ENCODE measurements at places on chromosomes 12 and 14.

DNA sequence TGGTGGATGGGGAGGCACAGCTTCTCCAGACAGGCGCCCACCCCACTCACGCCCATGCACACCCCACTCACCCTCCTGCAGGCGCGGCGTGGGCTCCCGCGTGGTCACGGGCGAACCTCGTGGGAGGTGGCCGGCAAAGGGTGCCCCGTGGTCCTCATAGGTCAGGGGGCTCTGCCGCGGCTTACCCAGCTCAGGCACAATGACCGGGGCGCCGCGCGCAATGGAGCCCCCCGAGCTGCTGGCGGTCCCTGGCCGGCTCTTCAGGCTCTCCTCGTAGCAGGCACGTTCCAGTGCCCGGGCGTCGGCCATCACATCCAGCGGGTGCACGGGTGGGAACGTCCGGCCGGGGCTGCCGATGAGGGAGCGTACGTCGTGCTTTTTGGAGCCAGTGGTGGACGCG lies 49.6 kb downstream of the RFLNA start:
- no peak for DNase-seq

GRCh38 chr12:113245695-113246477 lies 24.6 kb downstream of the TPCN1 start:
- no peak for DNase-seq

- no peak for DNase-seq
Measured at GRCh38 chr14:84760489-84761126, 769.3 kb upstream of the FLRT2 start.

DNA sequence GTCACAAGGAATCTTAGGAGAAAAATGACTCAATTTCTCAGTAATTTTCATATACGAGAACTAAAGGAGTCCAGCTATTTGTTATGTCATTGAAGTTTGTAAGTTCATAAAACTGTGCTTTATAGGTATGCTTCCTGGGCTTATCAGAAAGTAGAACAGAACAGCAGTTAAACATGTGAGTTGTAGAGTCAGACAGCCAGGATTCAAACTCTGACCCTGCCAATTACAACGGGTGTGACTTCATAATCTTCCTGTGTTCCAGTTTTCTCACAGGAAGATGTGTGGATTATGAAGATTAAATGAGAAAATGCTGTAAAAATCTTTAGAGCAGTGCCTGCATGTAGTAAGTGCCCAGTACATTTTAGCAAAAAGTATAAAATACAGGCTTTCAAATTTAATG lies 8.9 kb downstream of the TRIM9 start:
- DNase-seq: no peak

DNA sequence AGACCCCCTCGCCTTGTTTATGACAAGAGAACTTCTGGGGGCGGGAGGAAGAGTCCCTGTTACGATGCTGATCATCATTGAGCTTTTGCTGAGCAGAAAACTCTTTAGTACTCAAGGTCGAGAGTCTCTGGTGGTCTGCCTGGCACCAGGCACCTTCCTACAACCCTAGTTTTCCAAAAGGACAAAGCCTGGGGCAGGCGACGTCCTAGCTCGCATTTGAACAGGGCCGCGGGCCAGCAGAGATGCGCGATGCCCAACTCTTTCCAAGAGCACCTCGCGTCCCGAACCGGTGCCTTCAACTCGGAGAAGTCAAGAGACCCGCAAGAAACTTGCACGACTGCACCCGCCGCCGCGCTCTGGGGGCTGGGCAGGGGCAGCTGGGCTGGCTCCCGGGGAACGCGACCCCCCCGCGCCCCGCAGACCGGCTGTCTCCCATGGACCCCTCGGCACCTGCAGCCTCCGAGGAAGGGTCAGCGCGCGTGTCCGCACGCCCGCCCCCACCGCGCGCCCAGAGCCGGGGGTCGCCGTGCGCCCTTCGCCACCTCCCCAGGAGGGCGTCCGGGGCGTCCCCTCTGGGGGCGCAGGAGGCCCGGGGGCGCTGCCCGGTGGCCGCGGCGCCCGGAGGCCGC lies 377 bp upstream of the BCL7A start:
- peak; percentile 11 for DNase-seq

DNA sequence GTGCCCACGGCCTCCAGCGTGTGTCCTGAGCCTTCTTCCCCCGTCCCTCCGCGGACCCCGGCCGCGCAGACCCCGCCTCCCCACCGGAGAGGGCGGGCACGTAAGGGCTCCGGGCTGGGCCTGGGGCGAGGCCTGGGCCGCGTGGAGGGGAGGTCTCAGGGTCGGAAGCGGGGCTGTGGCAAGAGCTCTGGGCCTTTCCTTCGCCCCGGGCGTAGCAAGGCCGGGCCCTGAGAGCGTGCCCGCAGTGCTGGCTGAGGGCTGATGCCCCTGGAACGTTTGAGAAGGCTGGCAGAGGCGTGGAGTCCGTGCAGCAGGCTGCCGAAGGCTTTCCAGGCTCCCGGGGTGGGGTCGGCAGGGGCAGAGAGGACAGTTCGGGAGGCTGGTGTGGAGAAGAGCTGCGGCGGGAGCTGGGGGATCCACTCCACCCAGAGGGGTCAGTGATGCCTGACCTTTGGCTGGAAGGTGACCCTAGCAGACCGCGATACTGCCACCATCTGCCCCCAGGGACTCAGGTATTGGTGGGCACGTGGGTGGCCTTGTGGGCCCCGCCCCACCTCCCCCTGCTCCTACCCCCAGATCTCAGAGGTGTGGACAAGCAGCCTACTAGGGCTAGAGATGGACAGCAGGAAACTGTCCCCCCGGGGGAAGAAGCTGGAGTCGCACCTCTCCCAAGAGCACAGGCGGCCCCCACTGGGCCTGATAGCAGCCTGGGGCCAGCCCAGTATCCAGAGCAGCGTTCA lies 558 bp downstream of the TEX22 start:
- DNase-seq: peak; percentile 68

DNA sequence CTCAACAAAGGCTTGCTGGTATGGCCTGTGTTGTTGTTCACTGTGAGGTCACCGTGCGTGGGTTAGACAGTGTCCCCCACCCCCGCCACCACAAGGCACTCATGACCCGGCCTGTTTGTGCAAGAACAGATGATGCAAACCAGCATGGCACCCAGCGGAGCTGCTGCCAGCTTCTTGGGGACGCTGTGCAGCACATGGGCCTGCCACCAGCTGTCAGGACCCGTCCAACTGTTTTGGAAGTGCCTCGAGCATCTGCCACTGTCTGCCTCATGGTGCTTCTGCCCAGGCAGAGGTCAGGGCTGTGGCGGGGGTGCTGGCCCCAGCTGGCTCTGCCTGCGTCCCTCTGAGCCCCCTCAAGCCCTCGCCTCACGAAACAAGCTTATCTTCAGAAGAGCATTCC lies 1.5 kb downstream of the ASB2 start:
- DNase-seq: no peak

GRCh38 chr12:61654698-61655097 lies 605.5 kb upstream of the USP15 start:
- no peak for DNase-seq

DNA sequence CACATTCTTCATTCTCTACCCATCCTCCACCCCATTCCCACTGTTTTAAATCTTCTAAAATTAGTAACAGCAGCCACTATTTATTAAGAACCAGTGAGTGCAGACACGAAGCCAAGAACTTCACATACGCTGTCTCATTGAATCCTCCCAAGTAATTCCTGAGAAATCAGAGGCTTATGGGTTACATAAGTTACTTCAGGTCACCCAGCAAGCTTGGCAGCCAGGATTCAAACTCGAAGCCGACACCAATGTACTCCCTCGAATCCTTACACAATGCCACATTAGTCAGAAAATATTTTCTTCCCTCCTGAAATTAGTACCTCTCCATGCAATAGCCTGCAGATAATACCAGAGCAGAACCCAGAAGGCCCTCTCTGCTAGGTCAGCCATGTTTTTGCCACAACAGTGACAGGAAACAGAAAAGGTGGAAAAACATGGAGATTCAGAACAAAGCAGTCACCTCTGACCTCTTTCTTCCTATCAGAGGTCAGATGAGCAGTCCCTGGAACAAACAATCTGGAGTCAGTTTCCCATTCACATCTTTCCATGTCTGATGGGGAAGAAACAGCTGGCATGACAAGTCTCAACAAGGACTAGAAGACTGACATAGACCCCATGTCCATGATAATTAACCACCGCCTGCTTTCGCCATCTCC lies 16.4 kb downstream of the NID2 start:
- no peak for DNase-seq

- DNase-seq: no peak
Measured at GRCh38 chr12:71029302-71029701, 108.8 kb upstream of the PTPRR start.

DNA sequence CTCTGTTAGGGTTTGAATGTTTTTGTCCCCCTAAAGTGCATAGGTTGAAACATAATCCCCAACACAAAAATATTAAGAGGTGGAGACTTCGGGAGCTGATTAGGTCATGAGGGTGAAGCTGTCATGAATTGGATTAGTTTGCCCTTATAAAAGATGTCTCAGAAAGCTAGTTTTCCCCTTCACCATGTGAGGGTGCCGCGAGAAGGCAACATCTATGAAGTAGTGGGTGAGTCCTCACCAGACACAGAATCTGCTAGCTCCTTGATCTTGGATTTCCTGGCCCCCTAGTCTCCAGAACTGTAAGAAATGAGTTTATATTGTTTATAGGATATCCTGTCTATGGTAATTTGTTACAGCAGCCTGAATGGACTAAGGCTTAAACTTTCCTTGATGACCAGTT lies 301.5 kb upstream of the ATP2B1 start:
- no peak for DNase-seq

- no peak for DNase-seq
Measured at GRCh38 chr12:58217130-58217529, 275.8 kb downstream of the ATP23 start.

GRCh38 chr14:94408546-94409095 lies 20.2 kb upstream of the SERPINA1 start:
- no peak for DNase-seq

DNA sequence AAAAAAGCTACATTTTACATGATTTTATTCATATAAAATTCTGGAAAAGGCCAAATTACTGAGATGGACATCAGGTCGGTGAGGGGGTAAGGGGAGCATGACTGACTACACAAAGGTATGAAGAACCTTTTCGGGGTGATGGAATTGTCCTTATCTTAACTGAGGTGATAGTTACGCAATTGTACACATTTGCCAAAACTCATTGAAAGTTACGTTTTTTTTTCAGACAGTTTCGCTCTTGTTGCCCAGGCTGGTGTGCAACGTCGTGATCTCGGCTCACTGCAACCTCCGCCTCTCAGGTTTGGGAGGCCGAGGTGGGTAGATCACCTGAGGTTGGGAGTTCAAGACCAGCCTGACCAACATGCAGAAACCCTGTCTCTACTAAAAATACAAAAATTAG lies 29.4 kb upstream of the PLEKHG3 start:
- DNase-seq: no peak

GRCh38 chr12:111099186-111099585 lies 178.8 kb upstream of the MYL2 start:
- no peak for DNase-seq

DNA sequence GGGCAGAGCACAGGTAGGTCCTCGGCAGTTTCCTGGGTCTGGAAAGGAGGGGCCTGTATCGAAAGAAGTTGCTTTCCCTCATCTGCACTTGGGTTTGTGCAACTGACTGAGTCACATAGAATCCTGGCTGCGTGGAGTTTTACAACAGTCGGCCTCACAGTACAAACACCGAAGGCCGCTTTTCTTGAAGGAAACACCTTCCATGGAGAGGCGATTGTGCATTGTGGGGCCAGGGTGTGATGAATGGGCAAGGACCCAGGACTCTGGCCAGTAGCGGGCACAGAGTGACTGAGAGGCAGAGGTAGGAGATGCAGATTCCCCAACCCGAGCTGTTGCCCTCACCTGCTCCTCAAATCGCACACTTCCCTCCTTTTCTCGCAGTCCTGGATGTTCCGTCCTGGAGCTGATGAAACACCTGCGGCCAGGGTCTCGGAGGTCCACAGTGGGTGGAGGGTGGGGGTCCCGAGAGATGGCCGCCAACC lies 7.7 kb downstream of the CCND2 start:
- no peak for DNase-seq

- no peak for DNase-seq
Measured at GRCh38 chr12:112846619-112847018, 55.1 kb downstream of the RPH3A start.

DNA sequence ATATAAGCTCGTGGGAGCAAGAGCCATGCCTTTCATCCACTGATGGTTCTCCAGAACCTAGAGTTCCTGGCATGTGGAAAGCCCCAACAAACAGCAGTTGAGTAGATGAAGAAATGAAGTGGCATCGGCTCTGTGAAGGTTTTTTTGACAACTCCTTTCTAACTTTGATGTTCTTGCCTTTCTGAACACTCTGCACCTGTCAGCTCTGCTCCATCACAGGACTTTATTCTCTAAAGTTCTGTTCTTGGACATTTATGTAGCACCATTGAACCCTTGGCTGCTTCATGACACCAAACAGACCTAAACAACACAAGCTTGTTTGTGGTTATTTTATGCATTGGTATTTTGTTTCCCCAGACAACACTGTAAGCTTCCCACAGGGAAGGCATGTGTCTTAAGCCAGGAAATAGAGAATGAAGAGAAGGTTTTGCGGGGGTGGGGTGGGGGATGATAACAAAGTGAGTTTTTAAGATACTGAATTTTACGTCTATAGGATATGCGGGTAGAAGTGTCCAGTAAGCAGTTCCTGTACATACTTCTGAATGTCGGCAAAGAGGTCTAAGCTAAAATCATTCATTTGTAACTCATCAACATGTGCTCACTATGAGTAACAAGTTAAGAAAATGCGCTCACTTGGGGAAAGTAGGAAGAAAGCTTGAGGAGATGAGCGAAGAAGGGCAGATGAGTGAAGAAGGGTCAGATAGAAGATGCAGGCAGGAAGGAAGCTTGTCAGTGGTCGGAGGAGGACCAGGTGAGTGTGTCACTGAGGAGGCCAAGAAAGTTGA lies 146.0 kb upstream of the PLEKHG7 start:
- DNase-seq: no peak

DNA sequence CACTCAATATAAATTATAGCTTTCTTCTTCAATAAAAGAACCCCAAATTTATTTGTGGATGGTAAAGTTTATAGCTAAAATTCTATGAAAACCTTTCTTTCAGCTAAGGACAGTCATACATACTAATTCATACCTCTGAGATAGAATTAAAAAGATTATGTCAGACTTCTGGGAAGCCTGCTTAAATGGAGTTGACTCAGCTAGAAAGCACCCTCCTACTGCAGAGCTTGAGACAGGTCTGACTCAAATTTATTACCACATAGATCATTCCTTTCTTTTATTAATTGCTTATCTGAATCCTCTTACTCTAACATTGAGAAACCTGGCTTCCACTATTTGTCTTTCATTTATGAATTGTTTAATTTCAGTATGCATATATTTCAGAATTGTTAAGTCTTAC lies 1007.0 kb upstream of the LRFN5 start:
- DNase-seq: no peak

GRCh38 chr12:124422142-124422569 lies 127.3 kb downstream of the RFLNA start:
- DNase-seq: no peak

DNA sequence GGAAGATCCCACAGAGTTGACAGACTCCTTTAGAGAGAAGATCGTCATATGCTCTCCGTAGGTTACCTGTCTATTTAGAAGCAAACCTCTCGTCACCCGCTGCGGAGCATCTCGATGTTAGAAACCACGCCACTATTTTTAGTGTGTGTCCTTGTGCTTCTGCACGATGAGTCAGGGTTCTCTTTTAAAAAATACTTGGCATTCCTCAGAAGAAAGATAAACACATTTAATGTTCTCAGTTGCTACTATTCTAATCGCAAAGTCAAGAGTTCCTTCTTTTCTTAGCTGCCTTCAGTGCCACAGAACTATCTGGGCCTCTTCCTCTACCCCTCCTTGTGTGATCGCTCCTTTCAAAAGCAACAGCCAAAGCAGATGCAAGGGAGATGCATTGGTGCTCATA lies 192.4 kb downstream of the PELI2 start:
- DNase-seq: no peak

Measured in CD8-positive, alpha-beta memory T cell (primary cell).